Stimulated activated CD4-positive, alpha-beta T cell treated with anti-CD3 and anti-CD28 coated beads, Interleukin-15, amount 100 ng/mL, for 24 hours (primary cell): ENCODE measurements at places on chromosomes 12 and 14.
A peak's percentile ranks its signal among the peaks of the same experiment; 100 is the strongest.

DNA sequence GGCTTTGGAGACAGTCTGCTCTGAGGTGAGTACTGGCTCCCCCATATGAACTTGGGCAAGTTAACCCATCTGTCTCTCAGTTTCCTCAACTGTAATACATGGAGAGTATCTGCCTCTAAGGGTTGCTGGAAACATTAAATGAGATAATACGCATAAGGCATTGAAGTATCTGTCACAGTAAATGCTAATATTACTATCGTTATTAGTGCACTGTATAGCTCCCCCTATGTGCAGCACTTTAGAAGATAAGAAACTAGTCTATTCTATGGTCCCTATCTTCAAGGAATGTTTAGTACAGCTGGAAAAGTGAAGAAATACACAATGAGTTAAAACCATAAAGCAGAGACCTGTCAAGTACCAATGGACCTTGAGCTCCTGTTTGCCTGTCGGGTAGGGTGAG lies 51.7 kb upstream of the CFL2 start:
- no peak for DNase-seq

- peak; percentile 33 for DNase-seq
Observed at GRCh38 chr12:3200032-3200617, 122.9 kb downstream of the TSPAN9 start.

DNA sequence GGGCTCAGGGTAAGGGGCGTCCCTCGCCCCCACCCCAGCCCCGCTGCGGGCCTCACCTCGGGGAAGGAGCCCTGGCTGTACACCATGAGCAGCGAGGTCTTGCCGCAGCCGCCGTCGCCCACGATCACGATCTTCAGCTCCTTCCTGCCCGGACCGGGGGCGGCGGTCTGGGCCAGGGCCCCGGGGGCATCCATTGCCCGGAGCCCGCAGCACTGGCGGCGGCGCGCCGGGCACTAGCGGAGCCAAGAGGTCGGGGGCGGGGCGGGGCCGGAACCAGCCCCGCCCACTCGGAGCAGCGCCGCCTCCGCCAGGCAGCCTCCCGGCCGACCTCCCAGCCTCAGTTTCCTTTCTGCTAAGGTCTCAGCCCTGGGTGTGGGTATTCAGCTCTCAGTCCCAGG lies at the start of gene RHOF:
Gene RHOF (minus strand): TSS at position 249 of the 398 bp plus-strand sequence. CDS start 55 bp downstream, at position 194.
- no peak for DNase-seq

- DNase-seq = peak; percentile 66
Observed at GRCh38 chr12:57772429-57773322, at the start of gene EEF1AKMT3. Gene EEF1AKMT3 (plus strand): TSS chr12:57772614. CDS start chr12:57772725, 111 bp downstream.

GRCh38 chr12:6980740-6981139 lies 10.0 kb downstream of the EMG1 start:
- no peak for DNase-seq

DNA sequence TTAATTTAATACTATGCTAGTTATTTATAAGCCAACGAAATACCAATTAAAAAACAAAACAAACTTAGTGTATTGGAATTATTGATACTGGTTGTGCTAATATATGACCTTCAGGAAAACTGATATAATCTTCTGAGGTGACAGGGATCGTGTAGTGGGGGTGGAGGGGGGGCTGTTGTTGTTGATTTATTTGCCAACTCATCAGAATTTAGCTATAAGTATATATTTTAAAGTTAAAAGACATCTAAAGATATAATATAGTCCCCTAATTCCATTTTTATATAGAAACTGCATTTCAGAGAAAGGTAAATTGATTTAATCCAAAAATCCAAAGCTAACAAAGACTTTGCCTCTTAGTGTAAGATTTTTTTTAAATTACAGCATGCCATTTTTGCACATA lies 210.5 kb downstream of the LRRK2 start:
- no peak for DNase-seq

GRCh38 chr14:105532735-105533141 lies 6.4 kb downstream of the TMEM121 start:
- peak; percentile 17 for DNase-seq

DNA sequence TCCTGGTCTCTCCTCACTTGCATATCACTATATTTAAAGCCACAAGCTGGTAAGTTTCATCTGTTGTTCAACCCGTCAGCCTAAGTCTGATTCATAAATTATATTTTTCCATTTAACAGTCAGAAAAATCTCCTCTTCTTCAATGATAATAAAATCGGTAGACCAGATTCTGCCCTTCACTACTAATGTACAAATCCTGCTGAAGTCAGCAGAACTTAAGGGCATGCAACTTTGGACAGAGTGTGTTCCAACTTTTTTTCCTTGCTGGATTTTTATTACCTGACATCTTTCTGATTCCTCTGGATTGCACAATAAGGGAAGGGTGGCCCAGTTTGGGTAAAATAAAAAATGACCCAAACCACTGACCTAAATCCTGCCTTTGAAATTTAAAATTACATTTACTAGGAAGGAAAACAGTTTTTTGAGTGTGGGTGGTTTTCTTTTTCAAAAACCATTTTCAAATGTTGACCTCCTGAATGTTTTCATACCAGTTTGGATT lies 125.4 kb upstream of the DIO2 start:
- no peak for DNase-seq

- DNase-seq = no peak
Observed at GRCh38 chr12:110744601-110745264, 2.0 kb upstream of the PPP1CC start.

- no peak for DNase-seq
Observed at GRCh38 chr12:26286186-26286585, 90.8 kb downstream of the SSPN start.

DNA sequence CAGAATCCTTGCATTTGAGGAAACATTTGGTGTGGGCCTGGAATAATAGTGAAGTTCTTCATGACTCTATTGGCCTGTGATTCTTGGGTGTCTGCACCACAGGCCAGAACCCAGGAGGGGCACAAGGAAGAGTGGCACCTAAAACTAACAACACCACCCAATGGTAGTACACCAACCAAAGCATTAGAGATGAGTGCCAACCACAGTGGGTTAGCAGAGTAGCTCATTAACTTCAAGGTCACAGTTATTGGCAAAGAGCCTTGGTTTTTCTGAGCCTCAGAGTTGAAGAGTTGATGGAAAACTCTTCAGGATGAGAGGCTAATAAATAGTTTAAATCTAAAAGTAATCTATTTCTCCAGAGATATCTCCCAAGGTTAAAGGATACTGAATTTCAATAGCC lies 57.0 kb downstream of the HELB start:
- DNase-seq = no peak

DNA sequence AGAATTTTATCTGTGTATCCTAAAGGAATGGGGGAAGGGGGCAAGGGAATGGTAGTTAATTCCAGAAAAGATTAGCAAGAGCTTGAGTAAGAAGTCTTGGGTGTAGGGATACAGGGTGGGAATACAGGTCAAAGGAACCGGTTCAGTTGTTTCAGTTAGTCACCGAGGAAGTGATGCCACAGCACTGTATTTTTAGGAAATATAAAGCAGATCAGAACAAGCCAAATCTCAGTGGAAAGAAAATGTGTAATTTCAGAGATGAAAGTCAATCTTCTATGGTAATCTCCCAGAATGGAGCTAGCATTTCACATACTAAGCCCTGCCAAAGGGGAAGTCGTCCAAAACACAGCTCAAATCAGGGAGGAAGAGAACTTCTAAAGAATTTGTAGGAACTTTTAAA lies 4.7 kb upstream of the TUBA1C start:
- DNase-seq = no peak

GRCh38 chr12:8123124-8123912 lies at the start of gene CLEC4A:
Gene CLEC4A (plus strand): TSS chr12:8123617. CDS start chr12:8123879, 262 bp downstream.
- DNase-seq = no peak

DNA sequence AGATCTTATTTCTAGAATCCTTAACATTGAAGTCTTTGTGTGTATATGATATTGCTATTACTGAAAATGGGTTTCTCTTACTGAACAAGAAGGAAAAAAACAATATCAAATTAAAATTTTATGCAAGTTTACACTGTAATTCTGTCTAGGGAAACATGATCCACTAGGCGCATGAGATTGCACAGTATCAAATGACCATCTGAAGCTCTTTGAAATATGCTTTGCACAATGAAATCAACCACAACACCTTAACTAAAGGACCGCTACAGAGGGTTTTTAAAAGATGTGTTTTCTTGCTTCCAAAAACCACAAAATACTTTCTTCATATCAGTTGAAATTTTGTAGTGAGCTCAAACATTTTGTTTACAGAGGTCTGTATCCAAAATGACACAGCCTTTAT lies 15.1 kb upstream of the KERA start:
- DNase-seq = no peak

DNA sequence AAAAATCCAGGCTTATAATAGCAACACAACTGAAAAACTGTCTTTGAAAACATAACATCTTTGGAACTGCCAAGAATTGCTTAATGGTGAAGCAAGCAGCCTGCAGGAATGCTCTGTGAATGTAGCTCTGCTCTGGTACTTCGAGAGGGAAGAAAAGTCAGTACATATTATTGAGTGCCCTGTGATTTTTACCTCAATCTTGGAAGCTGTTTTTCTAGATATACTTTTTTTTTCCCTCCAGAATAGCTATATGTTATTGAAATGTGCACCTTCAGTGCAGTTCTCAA lies 508.1 kb downstream of the PCNX1 start:
- no peak for DNase-seq

GRCh38 chr12:92149563-92149962 lies 3.9 kb upstream of the BTG1 start:
- no peak for DNase-seq

DNA sequence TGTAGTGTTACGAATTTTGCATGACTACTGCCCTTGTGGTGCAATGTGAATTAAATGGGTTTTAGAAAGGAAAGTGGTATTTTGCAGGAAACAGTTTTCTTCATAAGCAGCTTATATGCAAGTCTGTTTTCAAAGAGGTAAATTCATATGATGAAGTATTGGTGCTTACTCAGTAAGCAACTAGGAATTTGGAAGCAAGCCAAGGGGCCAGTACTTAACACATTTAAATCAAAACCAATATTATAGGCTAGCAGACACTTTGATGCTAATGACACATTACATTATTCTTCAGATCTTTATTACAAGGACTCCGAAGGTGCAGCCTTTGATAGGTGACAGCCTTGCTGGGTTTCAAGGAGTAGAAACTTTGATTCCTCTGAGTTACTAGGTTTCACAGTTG lies 23.1 kb downstream of the MGAT4C start:
- no peak for DNase-seq

GRCh38 chr14:74488786-74489397 lies 4.2 kb downstream of the NPC2 start:
- no peak for DNase-seq

- DNase-seq = no peak
Observed at GRCh38 chr12:57816855-57817151, 1.7 kb downstream of the AVIL start.

GRCh38 chr14:103657471-103657870 lies 28.5 kb downstream of the KLC1 start:
- DNase-seq = no peak

- DNase-seq = no peak
Observed at GRCh38 chr12:25829192-25829591, 129.3 kb upstream of the RASSF8 start.

DNA sequence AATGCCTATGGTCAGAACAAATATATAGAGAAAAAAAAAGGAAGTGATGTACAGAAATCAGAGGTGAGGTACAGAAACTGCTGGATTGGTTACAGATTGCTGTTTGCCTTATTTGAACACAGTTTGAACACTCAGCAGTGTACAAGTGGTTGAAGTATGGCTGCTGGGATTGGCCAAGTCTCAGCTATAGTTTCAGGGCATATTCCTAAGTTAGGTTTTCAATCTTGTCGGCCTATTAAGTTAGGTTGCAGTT lies 146.4 kb downstream of the LLPH start:
- no peak for DNase-seq

- peak; percentile 1 for DNase-seq
Observed at GRCh38 chr12:25518512-25518911, 34.6 kb downstream of the LMNTD1 start.

GRCh38 chr14:61184112-61184511 lies 97.0 kb downstream of the TMEM30B start:
- no peak for DNase-seq

- DNase-seq = no peak
Observed at GRCh38 chr12:53476769-53477209, 22.5 kb downstream of the MAP3K12 start.

GRCh38 chr14:61320806-61321384 lies 484 bp upstream of the PRKCH start:
- DNase-seq = no peak

DNA sequence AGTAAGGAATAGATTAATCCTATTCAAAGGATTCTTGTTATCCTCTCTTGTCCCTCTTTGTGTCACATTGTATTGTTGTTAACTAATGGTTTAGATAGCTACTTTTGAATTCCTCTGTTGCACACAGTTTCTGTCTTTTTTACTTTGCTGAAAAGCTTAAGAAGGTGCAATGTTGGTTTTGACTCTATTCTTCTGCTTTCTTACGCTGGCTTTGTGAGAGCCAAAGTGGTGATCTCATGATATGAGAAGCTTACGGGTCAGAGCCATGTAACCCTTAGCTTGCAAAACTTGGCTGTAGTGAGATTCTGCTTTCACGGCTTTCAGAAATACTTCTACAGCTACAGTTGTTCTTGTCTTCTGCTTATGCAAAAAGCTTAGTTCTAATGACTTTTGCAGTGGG lies 239.7 kb downstream of the TRHDE start:
- DNase-seq = no peak

DNA sequence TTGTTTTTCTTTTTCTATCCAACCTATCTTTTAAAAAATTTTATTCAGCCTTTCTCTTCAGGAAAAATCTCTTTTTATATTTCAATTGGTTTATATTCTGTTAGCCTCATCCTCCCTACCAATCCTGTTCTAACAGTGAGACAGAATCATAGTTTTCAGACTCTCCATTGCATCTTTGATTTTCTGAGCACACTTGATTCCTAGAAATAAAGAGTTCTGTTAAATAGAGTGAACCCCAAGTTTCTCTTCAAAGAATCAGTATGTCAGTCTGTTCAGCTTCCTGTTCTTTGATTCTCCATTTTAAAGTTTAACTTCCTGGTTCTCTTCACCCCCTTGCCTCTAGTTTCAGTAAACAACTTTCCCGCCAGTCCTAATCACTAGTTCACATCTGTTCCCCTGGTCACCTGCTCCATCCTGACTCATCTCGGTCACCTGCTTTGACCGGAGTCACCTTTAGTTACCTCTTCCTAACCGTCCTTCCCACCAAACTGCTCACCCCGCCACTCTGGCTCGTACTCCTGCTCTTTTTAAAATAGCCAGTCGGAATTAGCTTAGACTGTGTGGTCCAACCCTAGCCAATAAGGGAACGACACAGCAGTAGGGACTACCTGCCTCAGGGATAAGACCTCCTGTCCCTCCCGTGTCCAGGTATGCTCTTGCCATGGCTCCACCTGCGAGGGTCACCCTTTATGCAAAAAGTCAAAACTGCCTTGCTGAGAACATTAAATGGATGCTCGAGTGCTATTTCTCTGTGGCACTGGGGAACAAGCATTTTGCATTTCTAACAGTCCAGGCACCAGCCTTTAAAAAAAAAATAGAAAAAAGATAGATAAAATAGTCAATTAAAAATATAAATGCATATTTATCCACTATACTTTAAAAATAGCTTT lies 48.4 kb downstream of the DDX51 start:
- no peak for DNase-seq

GRCh38 chr12:113735131-113735530 lies 231.0 kb downstream of the RBM19 start:
- DNase-seq = no peak
